Right forelimb (tissue), 1 donor: ENCODE measurements at places on chromosomes 13 and 19.
A peak's percentile ranks its signal among the peaks of the same experiment; 100 is the strongest.

DNA sequence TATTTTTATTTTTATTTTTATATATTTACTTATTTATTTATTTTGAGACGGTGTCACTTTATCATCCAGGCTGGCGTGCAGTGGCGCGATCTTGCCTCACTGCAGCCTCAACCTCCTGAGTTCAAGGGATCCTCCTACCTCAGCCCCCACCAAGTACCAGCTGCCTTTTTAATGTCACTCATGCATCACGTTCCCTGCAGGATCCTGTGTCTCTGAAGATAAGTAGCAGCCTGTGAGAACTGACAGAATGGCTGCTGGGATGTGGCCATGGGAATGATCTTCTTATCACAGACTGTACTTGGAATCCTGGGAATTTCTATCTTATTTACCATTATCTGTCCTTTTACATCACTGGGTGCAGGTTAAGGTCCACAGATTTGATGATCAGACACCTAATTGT lies 9.2 kb upstream of the ZNF761 start:
- DNase-seq, result no peak

- no peak for DNase-seq
Measured at GRCh38 chr19:2391118-2391725, 31.2 kb downstream of the TMPRSS9 start.

- no peak for DNase-seq
Measured at GRCh38 chr19:54561840-54562239, 11.8 kb upstream of the LILRA2 start.

DNA sequence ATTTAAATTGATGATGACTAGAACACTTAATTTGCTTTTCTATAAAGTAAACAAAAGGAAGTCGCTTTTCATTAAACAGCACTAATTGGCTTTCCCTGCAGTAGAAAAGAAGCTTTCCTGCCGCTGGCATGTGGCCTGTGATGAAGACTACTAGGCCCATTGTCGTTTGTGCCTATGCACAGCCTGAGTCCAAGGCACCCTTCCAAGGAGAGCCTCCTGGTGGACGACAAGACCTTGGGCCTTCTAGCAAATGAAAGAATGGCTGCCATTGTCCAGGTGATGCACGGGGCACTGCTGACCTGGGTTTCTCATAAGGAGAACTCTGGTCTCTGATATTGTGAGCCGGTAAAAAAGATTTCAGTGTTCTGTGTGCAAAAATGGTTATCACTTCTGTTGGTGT lies 233.0 kb downstream of the COL4A1 start:
- DNase-seq, result no peak

DNA sequence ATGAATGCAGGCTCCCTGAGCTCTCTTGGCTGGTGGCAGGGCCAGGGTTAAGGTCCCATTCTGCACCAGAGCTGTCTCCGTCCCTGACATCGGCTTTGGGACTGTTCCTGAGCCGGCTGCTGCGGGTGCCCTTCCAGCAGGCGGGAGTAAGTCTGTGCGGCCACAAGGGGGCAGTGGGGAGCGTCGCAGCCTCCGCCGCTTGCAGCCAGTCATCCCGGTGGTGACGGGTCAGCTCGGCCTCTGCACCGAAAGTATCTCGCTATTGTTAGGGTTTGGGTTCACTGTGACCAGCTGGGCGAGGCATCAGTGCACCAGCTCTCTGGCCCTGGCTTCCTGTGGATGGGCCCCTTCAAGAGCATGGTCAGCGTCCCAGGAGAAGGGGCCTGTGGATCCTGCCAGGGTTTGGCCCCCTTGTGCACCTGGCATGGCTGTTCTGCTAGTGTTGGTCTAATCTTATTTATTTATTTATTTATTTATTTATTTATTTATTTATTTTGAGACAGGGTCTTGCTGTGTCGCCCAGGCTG lies 15.1 kb downstream of the NDUFB7 start:
- peak; percentile 83 for DNase-seq

- no peak for DNase-seq
Measured at GRCh38 chr19:48968179-48968661, 3.1 kb downstream of the FTL start.

DNA sequence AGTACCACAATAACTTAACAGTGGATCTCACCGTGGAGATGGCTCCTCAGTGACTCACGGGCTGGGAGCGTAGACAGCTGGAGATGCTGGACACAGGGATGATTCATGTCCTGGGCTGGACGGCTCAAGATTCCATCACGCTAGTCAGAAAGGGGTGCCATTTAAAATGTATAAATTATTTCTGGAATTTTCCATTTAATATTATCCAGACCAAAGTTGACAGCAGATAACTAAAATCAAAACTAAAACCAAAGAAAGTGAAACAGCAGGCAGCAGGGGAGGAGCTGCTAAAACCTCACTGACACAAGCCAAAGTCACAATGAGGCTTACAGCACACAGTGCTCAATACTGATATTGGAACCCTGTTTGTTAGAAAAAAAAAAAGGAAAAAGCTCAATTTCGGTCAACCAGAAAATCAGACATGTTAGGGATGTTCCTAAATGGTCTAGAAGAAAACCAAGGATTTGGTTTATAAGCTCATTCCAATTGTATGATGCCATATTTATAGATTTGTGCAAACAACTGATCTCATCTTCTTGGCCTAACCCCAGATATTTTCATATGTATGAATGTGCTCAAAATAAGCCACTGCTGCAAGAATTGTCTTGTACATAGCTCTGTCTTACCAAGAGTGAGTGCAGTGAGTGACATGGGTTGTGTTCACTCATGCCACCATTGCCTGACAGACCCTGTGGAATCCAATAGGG lies 111.8 kb downstream of the SACS start:
- DNase-seq, result no peak

GRCh38 chr19:898663-899062 lies 5.4 kb downstream of the RNU6-9 start:
- no peak for DNase-seq
